Keratinocyte (primary cell): ENCODE measurements at places on chromosomes 6 and 20.

DNA sequence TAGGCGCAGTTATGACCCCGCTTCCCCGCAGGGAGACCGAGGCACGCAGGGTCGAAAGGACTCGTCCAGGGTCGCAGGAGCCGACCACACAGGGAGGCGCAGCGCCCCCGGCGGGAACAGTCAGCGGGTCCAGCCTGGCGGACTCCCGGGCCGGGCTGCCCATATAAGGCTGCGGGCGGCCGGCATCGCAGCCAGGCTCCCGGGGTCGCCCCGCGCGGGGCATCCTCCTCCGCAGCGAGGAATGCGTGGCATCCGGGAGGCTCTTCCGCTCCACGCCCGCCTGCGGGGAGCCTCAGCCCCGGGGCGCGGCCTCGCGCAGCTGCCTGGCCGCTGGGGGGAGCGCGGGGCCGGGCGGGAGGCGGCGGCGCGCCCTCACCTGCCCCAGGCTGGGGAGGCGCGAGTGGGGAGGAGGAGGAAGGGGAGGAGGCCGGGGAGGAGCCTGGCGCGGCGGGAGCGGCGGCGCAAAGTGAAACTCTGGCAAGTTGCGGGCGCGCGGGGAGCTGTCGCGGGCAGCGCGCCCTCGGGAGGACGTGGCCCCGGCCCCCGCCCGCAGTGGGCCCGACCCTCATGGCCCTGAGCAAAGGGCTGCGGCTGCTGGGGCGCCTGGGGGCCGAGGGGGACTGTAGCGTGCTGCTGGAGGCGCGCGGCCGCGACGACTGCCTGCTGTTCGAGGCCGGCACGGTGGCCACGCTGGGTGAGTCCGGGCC is at the start of gene SYNJ2:
Gene SYNJ2, plus strand, starts transcription at position 469 of the 707 bp plus-strand sequence. Its CDS starts 99 bp downstream, at position 568.
- DNase-seq, result no peak
- peak within 1 kb of the TSS; percentile 80 for H3K4me3 ChIP-seq
- no peaks in the 10 kb centered on the region for H3K36me3 ChIP-seq

DNA sequence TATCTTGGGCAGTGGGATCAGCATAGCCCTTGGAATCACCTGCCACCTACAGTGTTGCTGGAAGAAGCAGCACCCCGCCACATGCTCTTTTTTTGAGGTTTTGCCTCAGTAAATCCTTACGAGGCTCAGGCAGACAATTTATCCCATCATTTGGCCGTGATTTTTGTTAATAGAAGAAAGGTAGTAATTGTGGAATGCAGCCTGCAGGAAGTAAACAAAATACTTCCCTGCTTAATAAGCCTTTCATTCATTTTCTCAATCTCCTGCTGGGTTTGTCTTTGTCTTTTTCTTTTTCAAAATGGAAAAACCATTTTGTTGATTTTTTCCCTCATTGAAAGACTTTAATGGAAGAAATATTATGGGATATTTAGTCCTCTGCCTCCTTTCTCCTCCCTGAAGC is 93.7 kb upstream of the CD83 start:
- H3K27ac ChIP-seq, result no peak overlapping the region
- no peaks in the 10 kb centered on the region for H3K36me3 ChIP-seq
- peaks cover 3% of the 10 kb centered on the region for H3K4me1 ChIP-seq
- H3K27me3 ChIP-seq, result peaks cover 6% of the 10 kb centered on the region
- DNase-seq, result no peak

DNA sequence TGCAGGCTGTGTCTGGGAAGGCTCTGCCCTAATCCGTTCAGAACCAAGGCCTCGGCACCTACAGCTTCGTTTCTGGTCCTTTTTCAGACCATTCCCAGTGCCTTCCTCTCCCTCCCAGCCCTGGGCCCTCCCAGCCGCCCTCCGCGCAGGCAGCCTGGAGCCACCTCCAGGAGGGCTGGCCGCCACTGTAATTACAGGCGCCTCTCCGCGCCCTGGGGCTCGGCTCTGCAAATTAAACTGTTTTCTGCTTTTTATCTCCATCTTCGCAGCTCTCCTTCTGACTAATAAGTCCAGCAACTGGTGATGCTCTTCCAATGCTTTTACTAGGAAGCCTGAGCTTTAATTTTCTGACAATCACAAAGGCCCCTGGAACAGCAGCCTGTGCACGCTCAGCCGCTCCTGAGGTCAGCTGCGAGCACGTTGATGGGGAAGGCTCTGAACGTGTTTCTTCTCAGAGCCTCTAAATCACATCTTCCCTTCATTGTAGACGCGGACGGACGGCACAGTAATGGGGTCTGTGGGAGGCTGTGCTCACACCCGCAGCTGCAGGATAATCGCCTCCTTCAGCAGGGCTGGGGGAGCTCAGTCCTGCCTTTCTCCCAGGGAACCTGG is 194.6 kb downstream of the DLL1 start:
- H3K4me3 ChIP-seq, result no peak overlapping the region
- H3K36me3 ChIP-seq, result no peaks in the 10 kb centered on the region
- no peaks in the 10 kb centered on the region for H3K4me1 ChIP-seq
- DNase-seq, result no peak

- H3K36me3 ChIP-seq, result no peaks in the 10 kb centered on the region
- no peak overlapping the region for H3K4me3 ChIP-seq
- no peak for DNase-seq
- H3K27ac ChIP-seq, result no peak overlapping the region
- H3K27me3 ChIP-seq, result no peaks in the 10 kb centered on the region
Observed at GRCh38 chr6:136102991-136103688, 147.0 kb downstream of the MTFR2 start.
